ENCODE measurements at places on chromosomes 6 and 20.

DNA sequence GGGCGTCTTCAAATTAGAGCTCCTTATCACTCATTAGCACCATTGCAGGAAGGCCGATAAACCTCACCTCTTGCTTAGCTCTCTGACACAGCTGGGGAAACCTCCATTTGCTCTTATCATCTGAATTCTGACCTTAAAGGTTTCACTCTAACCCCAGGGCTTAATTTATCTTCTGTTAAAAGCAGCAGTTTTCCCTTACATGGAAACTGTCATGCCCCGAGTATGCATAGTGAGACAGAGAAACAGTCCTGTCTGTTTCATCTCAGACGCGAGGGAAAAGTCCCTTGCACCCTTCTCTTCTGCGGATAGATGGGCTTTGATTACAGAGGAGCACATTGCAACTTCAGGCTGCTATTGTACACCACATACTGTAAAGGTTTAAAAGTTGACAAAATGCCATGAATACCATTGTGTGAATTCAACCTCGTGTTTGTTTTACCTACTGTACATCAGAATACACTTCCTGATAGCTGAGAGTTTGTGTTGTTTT lies 191.5 kb upstream of the BMP2 start:
- no peak for DNase-seq

GRCh38 chr20:58901488-58902402 lies 49.2 kb downstream of the GNAS start:
- DNase-seq: no peak

GRCh38 chr6:7726416-7727085 lies 652 bp downstream of the BMP6 start:
- DNase-seq: no peak

- peak; percentile 82 for DNase-seq
These were observed 16.4 kb downstream of the BRD2 start for GRCh38 chr6:32984622-32985389.

DNA sequence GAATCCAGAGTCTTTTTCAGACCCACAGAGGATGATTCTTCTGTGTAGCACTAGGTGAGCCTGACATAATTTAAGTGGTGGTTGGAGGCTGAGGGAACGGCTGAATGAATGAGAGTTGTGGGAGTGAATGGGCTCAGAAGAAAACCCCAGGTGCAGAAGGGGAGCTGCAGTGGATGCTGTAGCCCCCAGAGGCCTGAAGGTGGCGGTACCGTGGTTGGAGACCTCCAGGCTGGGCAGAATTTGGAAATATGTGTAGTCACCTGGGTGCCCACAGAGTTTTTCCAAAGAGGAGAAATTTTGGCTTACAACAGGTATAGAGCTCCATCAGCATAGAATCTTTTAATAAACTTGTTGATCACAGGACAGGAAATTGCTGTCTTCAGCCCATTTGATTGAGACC lies 6.5 kb upstream of the RAET1G start:
- DNase-seq: no peak

DNA sequence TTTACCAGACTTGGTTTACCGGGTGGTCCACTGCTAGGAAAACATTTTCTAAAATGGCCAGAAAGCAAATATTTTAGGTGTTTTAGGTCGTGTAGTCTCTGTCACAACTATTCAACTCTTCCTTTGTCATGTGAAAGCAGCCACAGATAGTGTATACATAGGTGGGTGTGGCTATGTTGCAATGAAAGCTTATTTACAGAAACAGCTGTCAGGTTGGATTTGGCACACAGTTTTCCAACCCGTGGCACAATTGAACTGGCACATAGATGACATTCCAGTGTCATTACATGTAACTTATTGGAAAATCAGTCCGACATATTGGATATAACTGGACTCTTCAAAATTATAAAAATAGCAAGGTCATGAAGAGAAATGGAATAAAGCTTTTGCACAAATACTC lies 68.9 kb upstream of the KCNQ5 start:
- DNase-seq: no peak

- DNase-seq: no peak
These were observed 71.9 kb downstream of the MDGA1 start for GRCh38 chr6:37625591-37626374.

- DNase-seq: no peak
These were observed 145.0 kb downstream of the LRRC1 start for GRCh38 chr6:53939830-53940229.

GRCh38 chr6:164051427-164051826 lies 636.9 kb downstream of the QKI start:
- no peak for DNase-seq

GRCh38 chr20:1874450-1875182 lies 20.6 kb upstream of the SIRPA start:
- no peak for DNase-seq

DNA sequence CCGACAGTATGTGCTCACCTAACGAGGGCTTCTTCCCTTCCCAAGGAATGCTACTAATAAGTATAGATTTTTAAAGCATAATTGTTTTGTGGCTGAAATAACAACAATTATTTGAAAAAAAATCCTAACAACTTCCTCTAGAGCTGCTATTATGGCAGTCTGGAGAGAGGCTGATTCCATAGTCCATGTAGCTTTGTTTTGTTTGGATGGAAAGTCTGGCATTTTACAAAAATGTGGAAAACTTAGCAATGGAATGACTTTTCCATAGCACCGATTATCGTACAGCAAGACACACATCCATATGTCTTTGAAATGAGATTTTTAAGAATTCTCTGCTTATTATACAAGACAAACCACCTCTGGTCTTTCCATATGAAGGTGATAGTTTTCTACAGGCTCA lies 252.4 kb upstream of the TAB2 start:
- no peak for DNase-seq

GRCh38 chr20:52817511-52817910 lies 154.6 kb upstream of the TSHZ2 start:
- no peak for DNase-seq

DNA sequence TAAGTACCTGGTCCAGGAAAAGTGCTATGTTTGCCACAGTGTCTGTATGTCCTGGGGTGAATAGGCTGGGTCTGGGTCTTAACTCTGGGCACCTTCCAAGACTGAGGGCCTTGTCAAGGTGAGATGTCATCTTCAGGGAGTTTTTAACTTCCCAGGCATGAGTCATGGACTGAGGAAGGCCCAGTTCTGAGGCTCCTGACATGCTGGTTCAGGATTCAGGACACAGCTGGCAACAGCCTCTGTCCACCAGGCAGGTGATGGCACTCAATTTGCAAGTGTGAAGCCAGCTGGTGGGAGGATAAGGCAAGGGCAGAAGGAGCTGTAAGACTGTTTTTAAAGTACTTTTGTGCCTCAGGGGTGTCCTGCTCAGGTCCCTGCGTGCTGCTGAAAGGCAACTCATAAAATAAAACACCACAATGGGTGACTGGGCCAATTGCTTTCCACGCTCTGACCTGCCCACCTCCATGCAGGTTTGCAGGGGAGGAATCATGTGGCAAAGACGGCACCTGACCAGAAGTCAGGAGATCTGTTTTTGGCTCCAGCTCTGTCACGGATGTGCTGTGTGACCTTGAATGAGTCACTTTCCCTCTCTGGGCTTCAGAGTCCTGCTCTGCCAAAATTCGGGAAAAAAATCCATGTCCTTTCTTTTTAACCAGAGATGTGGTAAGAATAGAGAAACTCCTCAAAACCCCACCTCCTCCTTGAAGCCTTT lies 4.9 kb upstream of the PACSIN1 start:
- no peak for DNase-seq

- no peak for DNase-seq
These were observed 204.8 kb downstream of the TFAP2A start for GRCh38 chr6:10210052-10210451.

GRCh38 chr6:82118150-82118562 lies 129.4 kb downstream of the IBTK start:
- DNase-seq: no peak

GRCh38 chr20:50282592-50283241 lies 92.1 kb downstream of the CEBPB start:
- DNase-seq: no peak

GRCh38 chr6:161038229-161039031 lies 46.9 kb downstream of the MAP3K4 start:
- no peak for DNase-seq

- no peak for DNase-seq
These were observed 59.4 kb upstream of the PTGIS start for GRCh38 chr20:49627329-49627761.

GRCh38 chr6:62445521-62445920 lies 159.5 kb upstream of the KHDRBS2 start:
- DNase-seq: no peak

- DNase-seq: no peak
These were observed 18.3 kb downstream of the GHRH start for GRCh38 chr20:37243076-37243936.

DNA sequence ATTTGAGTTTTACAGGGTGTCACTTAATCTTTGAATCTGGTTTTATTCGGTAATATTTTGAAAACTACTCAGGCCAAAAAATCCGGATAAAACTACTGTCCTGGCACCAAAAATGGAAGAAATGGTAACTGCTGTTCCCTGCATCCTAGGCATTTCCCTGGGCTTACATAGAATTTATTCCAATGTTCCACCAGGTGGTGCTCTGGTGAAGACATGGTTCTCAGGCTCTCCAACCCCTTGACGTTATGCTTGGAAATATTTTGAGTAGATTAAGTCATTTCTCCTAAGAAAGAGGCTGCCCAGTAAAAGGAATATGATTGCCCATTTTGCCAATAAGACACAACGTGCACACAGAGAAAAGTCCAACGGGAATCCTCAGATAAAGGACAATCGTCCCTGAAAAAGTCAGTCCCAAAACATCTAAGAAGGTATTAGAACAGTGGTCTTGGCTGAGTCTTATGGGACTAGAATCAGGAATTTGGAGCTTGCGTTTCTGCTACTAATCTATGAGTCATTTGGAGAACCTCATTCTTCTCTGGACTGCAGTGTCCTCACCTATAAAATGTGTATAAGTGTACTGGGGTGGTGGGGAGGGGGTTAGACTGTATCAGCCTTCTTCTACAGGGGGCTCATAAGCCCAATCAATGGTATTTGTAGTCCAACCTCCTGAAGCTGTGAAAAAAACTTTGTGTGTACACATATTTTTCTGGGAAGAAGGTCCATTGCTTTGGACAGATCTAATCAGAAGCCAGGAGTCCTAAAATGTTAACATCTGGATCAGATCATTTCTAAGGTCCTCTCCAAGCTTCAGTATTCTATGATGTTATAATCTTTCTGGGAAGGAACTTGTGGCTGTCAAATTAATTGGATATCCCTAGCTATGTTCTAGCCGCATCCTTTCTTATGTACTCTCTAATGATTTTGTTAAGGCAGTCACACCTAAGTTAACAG lies 131.0 kb upstream of the BMP2 start:
- no peak for DNase-seq

GRCh38 chr20:55893031-55893430 lies 112.3 kb downstream of the CBLN4 start:
- no peak for DNase-seq

- DNase-seq: no peak
These were observed 244.8 kb upstream of the POU3F2 start for GRCh38 chr6:98589536-98589935.

- DNase-seq: no peak
These were observed 269.5 kb upstream of the HSF2 start for GRCh38 chr6:122130026-122130348.

DNA sequence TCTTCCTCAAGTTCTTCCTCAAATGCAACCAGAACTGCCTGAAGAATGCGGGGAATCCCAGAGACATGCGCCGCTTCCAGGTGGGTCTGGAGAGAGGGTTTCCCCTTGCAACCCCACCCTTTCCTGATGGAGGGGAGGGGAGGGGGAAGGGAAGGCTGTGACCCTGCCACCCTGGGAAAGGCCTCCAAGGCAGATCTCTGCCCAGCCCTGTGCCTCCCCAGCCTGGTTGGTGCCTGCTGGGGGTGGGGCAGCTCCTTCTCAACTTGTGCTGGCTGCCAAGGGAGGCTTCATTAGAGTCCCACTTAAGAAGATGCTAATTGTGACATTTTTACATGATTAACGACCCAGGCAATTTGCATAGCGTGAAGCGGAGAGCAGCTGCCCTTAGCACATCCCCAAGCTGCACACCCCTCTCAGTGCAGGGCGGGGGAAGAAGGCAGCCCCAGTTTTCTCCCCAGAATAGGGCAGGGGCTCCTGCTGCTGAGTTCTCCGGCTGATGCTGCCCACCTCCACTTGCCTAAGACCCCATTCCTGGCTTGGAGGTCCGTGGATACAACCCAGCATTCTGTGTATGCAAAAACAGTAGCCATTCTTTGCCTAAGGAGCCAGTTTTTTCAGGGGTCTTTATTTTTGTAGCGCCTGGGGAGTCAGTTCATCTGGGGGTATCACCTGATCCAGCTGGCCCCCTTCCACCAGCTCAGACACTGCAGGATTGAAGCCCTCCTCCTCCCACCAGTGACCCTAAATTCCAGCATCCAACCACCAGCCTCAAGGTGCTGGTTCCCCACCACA lies 51.7 kb downstream of the CPXM1 start:
- no peak for DNase-seq

GRCh38 chr20:2133318-2134183 lies 31.9 kb downstream of the STK35 start:
- DNase-seq: no peak

- DNase-seq: no peak
These were observed 260.4 kb upstream of the THEMIS start for GRCh38 chr6:128161263-128161662.

- peak; percentile 39 for DNase-seq
These were observed 654 bp downstream of the WASF1 start for GRCh38 chr6:110178626-110179405.

GRCh38 chr6:17393892-17394631 lies 667 bp downstream of the CAP2 start:
- no peak for DNase-seq

DNA sequence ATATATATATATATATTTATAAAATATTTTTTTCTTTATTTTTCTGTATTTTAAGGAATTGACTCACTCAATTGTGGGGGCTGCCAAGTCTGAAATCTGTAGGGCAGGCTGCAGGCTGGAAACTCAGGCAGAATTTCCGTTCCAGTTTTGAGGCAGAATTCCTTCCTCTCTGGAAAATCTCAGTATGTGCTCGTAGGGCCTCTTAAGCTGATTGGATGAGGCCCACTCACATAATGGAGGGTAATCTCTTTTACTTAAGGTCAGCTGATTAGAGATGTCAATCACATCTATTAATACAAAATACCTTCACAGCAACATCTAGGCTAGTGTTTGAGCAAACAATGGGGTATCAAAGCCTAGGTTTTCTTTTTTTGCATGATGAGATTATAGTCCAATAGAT lies 244.7 kb upstream of the RNF24 start:
- no peak for DNase-seq

DNA sequence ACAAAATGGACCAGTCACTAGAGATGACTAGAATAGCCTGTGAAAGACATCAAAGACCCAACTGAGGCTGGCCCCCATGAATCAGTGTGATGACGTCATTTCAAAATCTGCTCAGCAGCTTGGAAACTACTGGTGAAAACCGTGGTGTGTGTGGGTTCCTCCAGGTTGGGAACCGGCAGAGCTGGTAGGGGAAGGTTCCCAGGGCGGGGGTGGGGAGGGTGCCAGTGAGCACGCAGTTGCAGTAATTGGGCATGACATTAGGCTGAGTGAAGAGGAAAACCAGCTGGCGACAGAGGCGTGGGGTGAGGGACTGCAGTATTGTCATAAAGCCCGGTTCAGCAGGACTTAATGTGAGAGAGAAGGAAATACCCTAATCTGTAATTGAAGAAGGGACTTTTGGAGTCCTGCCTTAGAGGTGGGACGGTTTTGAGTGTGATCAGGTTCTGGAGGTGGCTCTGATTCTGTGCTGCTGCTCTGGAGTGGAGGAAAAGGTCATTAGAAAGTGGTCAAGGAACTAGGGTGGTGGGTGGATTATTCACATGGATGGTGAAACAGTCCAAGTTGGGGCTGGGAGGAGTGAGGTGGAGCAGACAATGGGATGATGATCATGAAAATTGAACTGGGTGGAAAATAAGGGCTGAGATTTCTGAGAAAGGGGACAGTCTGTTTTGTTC lies 52.0 kb upstream of the MTHFD1L start:
- peak; percentile 9 for DNase-seq

GRCh38 chr20:44413575-44414345 lies 58.3 kb downstream of the HNF4A start:
- no peak for DNase-seq
